Activated CD4-positive, alpha-beta T cell treated with anti-CD3 and anti-CD28 coated beads, Interleukin-2, amount 10 ng/mL, durations not matched to agents 7 days and 5 days (primary cell): ENCODE measurements at places on chromosomes 4 and X. TPM values are rescaled to one million over a fixed set of nuclear protein-coding genes. Genes with fewer than 3 reads are reported as not detected.
A peak's percentile ranks its signal among the peaks of the same experiment; 100 is the strongest.

DNA sequence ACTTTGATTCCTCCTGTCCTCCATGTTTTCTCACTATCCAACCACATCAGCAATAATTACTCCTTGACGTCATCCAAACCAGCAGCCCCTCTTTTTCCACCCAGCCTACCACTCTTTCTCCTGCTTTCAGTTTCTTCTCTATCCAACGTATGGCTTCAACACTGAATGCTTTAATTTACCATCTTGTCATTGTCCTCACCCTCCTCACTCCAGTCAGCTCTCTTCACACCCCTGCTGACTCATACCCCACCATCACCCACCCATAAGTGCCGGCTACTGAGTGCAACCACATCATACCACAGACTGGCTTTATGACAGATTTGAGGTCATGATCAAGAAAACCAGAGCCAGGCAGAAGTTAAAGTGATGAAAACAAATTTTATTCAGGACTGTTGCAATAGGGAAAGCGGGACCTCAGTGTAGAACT, 9.8 kb upstream of the ANXA5 start:
- peak; percentile 50 for DNase-seq

DNA sequence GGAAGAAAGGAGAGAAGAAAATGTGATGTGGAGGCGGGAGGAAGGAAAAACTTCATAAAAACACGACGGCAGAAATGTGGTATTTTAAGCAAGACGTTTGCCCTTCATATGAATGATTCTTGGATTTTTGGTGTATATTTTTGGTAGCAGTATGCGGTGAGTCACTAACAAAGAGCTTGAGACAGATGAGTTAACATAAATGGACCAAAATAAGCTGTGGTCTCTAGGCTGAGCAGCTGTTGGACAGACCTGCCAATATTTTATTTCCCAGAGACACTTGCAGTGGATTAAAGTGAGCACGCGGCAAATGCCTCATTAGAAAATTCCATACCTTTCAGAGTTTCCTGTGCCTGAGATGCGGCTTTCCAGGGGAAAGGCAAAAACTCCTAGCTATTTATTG, 43.1 kb upstream of the RPS6KA3 start:
- no peak for DNase-seq

DNA sequence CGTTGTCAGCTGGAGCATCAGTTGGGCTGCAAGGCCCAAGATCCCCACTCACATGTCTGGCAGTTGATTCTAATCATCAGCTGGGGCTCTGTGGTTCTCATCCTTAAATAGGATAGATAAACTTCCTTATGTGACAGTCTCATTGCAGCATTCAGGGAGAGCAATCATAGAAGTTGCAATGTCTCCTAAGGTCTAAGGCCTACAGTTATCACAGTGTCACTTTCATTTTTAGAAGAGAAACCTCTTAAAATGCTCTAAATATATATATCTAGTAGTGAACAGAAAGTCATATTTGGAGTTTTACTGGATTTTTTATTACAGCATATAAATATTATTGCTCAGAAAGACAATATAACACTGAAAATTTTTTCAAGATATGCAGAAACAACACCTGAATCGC, 226.0 kb upstream of the PPP1R2C start:
- no peak for DNase-seq

DNA sequence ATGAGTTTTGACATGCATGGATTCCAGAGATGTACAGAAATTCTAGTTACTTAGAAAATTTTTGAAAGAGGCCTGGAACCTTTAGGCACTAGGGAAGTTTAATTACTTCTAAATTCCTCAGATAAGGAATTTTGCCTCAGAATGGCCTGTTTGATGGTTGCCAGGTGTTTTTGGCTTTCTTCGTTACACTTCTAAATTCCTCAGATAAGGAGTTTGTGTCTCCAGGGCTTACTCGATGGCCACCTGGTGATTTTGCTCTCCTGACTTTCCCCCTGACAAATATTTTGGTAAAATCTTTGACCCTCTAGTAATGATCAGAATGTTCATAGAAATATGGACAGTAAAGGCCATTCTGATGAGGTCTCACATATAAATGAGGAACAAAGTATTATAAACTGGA, 64.3 kb downstream of the BEX3 start:
- no peak for DNase-seq

GRCh38 chr4:140111256-140111655, 42.7 kb downstream of the MAML3 start:
- DNase-seq, result no peak

DNA sequence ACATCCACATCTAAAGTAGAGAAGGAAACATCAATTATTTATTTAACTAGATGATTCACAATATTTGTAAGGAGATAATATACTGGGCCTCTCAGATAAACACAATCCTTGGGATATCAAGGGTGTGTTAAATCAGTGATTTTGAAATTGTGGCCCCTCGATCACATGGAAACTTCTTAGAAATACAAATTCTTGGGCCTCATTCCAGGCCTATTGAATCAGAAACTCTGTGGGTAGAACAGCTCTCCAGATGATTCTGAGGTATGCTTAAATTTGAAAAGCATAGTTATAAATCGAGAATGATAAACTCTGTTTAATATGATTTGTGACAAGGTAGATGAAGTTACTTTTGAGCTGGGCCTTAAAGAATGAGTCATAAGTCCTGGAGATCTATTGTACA, 64.3 kb upstream of the GPR174 start:
- DNase-seq, result no peak

DNA sequence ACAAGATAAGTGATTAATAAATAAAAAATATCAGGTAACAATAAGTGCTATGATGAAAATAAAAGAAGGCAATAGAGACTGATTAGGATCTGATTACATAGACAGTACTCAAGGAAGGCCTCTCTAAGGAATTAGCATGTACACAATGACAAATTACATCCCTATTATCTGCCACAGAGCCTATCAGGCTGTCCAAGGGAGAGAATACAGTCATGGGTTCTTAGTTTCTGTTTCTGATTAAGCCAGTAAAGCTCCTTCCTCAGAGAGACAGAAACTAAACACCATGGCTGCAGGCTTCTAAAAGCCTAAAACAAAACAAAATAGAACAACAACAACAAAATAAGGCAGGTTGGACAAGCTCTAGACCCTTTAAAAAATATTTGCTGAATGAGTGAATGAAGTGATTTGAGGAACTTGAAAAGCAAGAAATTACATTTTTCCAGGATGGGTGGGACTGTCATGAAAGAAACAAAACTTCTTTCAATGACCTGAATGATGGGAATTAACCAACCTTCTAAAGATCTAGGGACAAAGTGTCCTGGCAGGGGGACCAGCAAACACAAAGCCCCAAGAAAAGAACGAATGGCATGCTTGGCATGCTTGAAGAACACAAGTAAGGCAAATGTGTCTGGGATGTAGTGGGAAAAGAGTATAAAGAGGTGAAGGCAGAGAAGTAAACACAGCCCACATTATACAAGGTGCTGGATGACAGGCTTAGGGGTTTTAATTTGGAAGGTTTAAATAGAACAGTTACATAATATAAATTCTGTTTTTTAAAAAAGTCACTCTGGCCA, 44.1 kb downstream of the NAA11 start:
- no peak for DNase-seq

DNA sequence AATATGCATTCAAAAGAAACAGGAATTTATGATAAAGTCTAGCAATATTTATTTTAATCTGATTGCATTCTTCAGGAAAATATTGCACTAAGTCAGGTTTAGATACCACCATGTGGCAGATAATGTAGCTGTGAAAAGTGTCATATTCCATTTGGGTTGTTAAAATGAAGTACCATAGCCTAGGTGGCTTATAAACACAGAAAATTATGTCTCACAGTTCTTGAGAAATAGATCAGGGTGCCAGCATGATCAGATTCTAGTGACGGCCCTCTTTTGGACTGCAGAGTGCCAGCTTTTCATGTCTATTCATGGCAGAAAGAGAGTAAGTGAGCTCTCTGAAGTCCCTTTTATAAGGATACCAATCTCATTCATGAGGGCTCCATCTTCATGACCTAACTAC, 5.6 kb upstream of the ADGRL3 start:
- DNase-seq, result no peak

DNA sequence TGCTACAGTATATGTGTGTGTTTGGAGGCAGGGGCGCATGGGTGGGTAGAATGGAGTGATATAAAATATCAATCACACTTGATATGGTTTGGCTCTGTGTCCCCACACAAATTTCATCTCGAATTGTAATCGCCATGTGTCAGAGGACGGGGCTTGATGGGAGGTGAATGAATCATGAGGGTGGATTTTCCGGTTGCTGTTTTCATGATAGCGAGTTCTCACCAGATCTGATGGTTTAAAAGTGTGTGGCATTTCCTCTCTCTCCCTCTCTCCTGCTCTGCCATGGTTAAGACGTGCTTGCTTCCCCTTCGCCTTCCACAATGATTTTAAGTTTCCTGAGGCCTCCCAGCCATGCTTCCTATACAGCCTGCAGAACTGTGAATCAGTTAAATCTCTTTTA, 14.8 kb downstream of the SOWAHB start:
- DNase-seq, result no peak

- DNase-seq, result no peak
These were observed 37.4 kb downstream of the PAK3 start for GRCh38 chrX:111133389-111133788.

RGS12 gene
- 9.7 TPM for total RNA-seq

LGI2 gene
- total RNA-seq, result not detected

HSFX4 gene
- not detected for total RNA-seq

CCDC160 gene
- total RNA-seq, result not detected

ATP1B4 gene
- not detected for total RNA-seq

PKD2 gene
- 11.8 TPM for total RNA-seq

SULT1E1 gene
- total RNA-seq, result not detected
